Airway epithelial cell (primary cell): ENCODE measurements at places on chromosomes 1 and 21. TPM values are rescaled to one million over a fixed set of nuclear protein-coding genes. Genes with fewer than 3 reads are reported as not detected.

FMO3 gene
- not detected in 2 replicates for total RNA-seq

NCAM2 gene
- not detected in 2 replicates for total RNA-seq

CNIH3 gene
- 0.09 and 0.14 TPM in 2 replicates for total RNA-seq

LRRC38 gene
- not detected in 2 replicates for total RNA-seq

USP21 gene
- 10.2 and 11.5 TPM in 2 replicates for total RNA-seq

KCNQ4 gene
- 0.07 TPM in 1 of 2 replicates, not detected in the other for total RNA-seq

FLG2 gene
- total RNA-seq = under 0.01 and 0.05 TPM in 2 replicates

IBA57 gene
- 1.8 and 3.2 TPM in 2 replicates for total RNA-seq

BATF3 gene
- total RNA-seq = not detected in 2 replicates

ESPN gene
- 13.7 and 14.0 TPM in 2 replicates for total RNA-seq

C1QTNF12 gene
- 0.71 and 1.1 TPM in 2 replicates for total RNA-seq

TSPAN2 gene
- 0.14 and 0.28 TPM in 2 replicates for total RNA-seq

SLC45A1 gene
- total RNA-seq = 0.14 and 0.35 TPM in 2 replicates

LCK gene
- total RNA-seq = 0.37 and 2.5 TPM in 2 replicates

CASQ2 gene
- 0.07 TPM in 1 of 2 replicates, not detected in the other for total RNA-seq

FAM177B gene
- total RNA-seq = not detected in 2 replicates

MAP3K7CL gene
- total RNA-seq = 1.7 and 2.2 TPM in 2 replicates

FCRL5 gene
- total RNA-seq = not detected in 2 replicates

SYPL2 gene
- not detected in 2 replicates for total RNA-seq

ETV3 gene
- 9.0 and 18.5 TPM in 2 replicates for total RNA-seq

HSD3B2 gene
- not detected in 2 replicates for total RNA-seq

CATSPERE gene
- total RNA-seq = 0.07 TPM in 1 of 2 replicates, not detected in the other

TRIM17 gene
- total RNA-seq = 0.21 and 4.0 TPM in 2 replicates
